Glutamatergic neuron (in vitro differentiated cells): ENCODE measurements at places on chromosomes 13 and 19. TPM values are rescaled to one million over a fixed set of nuclear protein-coding genes. Genes with fewer than 3 reads are reported as not detected.
A peak's percentile ranks its signal among the peaks of the same experiment; 100 is the strongest.

DNA sequence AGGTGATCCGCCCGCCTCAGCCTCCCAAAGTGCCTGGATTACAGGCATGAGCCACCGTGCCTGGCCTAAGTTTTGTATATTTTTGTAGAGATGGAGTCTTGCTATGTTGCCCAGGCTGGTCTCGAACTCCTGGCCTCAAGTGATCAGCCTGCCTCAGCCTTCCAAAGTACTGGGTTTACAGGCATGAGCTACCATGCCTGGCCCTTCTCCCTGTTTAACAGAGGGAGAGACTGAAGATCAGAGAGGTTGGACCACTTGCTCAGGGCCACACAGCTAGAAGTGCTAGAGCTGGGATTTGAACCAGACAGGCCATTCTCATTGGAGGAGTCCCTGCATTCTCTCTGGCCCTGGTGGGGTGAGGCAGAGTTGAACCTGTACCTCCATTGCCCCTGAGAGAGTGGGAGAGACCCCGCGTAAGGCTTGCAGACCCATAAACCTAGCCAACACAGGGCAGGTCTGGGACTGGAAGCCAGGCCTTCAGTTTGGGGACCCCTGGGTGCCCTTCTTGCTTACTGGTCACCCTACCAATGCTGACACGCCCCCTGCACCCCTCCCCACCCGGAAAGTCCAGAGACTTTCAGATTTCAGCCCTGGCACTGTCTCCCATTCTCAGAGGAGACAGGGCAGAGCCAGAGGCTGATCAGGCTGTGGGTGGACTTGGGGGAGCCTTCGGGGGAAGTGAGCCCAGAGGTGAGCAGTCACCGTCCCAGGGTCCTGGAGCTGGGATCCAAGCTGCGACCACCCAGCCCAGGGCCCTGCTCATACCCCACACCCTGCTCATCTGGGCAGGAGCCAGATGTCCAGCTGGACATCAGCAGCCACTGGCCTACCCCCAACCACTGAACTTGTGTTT is 13.3 kb downstream of the TTYH1 start:
- no peak for DNase-seq

GRCh38 chr19:14377883-14378328 is 3.3 kb upstream of the ADGRE5 start:
- no peak for DNase-seq

GRCh38 chr19:46353730-46354528 is 7.0 kb downstream of the PPP5C start:
- no peak for DNase-seq

- DNase-seq, result no peak
Measured at GRCh38 chr19:6226012-6226411, 53.8 kb downstream of the MLLT1 start.

DNA sequence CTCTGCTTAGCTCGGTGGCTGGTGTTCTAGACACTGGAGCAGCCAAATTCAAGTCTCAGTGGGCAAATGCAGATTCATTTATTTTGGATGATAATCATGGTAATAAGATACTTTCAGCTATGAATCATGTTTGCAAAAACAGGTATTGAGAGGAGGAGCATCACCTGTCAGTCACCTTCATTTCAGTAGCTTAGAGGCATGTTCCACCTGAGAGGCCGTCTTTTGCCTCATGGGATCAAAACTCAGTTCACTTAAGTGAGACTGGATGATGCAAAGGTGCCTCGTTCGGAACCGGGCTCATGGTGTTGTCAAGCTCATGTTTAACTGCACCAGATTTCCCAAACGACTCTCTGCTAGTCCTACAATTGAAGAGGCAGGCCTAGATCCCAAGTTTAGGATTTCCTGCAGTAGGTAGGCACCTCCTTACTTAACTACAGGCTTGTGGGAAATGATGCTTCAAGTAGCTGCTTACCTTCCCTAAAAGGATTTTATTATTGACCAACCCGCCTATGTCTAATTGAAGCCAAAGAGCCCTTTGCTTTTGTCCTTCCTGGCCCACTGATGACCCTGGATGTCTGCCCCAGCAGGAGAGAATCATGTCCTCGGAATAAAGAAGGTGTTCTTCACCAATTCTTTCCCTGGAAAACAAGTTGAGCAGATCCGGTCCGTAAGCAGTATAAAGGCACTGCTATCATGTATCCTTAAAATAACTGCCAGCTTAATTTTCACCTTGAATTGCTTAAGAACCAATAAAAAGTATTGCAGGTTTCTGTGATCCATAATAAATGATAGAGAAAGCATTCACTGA is 60.0 kb downstream of the ZAR1L start:
- no peak for DNase-seq

DNA sequence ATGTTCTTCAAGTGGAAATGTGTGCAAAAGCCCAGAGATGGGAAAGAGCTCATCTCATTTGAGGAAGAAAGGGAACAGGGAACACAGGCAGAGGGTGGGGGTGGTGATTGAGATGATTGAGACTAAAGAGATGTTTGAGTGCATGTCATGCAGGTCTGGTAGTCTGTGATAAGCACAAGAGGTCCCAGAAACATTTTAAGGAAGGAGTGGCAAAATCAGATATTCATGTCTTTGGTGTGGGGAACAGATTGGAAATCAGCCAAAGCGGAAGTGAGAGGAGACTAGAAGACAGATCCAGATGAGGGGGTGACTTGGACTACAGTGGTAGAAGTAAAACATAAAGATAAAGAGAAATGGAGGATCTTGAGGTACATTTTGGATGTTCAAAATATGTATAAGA is 39.4 kb upstream of the DACH1 start:
- no peak for DNase-seq

- no peak for DNase-seq
Measured at GRCh38 chr19:49328741-49329140, 3.8 kb upstream of the SLC6A16 start.

- DNase-seq, result peak; percentile 100
Measured at GRCh38 chr19:44891016-44891882, at the start of gene TOMM40. Gene TOMM40, plus strand, starts transcription at chr19:44891254. Its CDS starts 162 bp downstream, at chr19:44891416.

Gene SGTA
- 90.6 TPM for total RNA-seq

Gene C1QTNF9
- total RNA-seq, result not detected

Gene CGB2
- not detected for total RNA-seq

Gene RFXAP
- 4.8 TPM for total RNA-seq

Gene PLEKHF1
- 0.96 TPM for total RNA-seq

Gene LAIR1
- total RNA-seq, result not detected

Gene FPR2
- total RNA-seq, result not detected

Gene ZNF417
- 23.0 TPM for total RNA-seq

Gene PNMA8A
- 14.1 TPM for total RNA-seq

Gene RUBCNL
- 1.9 TPM for total RNA-seq
